Lung (tissue), 17 donors: ENCODE measurements at places on chromosomes 4 and X. TPM values are rescaled to one million over a fixed set of nuclear protein-coding genes. Genes with fewer than 3 reads are reported as not detected.

- no peak for DNase-seq
Measured at GRCh38 chr4:81454499-81454898, 17.2 kb downstream of the RASGEF1B start.

- DNase-seq = no peak
Measured at GRCh38 chrX:77441479-77441878, 5.7 kb upstream of the FGF16 start.

DNA sequence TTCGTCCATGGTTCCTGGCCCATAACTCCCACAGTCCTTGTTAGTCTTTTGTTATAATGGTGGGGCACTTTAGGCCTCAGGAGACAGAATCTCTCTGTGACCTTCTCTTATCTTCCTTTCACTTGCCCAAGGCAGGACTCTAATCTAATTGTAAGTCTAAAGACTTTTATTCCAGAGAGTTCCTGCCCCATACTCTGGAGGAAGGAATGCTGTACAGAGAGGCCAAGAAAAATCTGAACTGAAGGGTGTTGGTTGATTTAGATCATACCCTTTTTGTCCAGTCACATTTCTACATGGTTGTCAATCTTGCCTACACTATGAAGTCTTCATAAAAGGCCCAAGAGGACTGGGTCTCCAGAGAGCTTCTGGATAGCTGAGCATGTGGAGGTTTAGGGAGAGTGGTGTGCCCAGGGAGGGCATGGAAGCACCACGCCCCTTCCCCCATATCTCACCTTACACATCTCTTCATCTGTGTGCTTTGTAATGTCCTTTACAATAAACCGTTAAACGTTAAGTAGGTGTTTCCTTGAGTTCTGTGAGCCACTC lies 84.5 kb downstream of the AFF1 start:
- DNase-seq = no peak

Gene FGFBP1
- polyA plus RNA-seq = 7.1 TPM

Gene LIMCH1
- 43.4 TPM for polyA plus RNA-seq
